ENCODE measurements at places on chromosomes 16 and 17.

DNA sequence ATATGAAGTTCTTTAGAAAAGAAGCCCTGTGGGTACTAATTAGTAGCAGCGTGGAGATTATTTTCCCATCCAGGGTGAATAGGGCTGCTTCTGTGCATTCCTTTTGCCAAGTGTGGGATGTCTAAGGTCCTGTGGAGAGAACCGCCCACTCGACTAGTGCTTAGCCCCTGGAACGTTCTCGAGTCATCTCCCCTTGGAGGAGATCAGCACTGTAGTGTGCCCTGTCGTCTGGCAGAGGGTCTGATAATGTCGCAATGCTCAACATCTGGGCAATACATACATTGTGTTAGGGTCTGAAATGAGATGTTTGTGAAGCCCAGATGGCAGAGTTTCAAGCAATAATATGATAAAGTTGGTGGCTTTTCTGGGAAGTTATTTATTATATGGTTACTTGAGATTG lies 64.8 kb downstream of the SPECC1 start:
- DNase-seq: no peak

DNA sequence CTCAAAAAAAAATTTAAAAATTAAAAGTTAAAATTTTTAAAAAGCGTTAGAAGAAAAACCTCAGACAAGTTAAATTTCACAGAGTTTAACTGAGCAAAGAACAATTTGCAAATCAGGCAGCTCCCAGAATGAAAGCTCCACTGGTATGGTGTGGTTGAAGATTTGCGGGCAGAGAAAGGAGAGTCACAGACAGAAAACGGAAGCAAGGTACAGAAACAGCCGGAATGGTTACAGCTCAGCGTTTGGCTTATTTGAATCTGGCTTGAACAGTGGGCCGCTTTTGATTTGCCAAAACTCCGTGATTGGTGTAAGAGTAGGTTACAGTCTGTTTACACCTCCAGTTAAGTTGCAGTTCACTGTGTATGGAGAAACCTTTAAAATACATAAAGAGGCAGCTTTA lies 297.1 kb downstream of the HS3ST4 start:
- DNase-seq: no peak

- DNase-seq: no peak
Measured at GRCh38 chr16:2717383-2718263, 2.4 kb downstream of the PRSS27 start.

DNA sequence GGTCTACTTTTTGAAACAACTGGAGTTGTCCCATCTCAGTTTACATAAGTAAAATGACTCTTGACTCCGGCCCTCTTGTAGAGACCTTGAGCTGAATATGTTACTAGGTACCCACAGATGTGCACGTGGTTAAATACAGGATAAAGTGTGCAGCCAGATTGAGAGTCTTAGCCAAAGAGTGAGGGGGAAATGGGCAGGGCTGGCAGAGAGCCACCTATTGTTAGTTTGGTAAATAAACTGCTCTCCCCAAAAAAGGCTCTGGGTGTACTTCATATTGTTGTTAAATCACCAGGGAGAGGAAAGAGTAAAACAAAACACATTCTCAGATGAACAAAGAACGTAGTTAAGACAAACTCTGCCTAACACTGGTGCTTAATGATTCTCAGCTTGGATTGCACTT lies 20.3 kb downstream of the G6PC1 start:
- no peak for DNase-seq

DNA sequence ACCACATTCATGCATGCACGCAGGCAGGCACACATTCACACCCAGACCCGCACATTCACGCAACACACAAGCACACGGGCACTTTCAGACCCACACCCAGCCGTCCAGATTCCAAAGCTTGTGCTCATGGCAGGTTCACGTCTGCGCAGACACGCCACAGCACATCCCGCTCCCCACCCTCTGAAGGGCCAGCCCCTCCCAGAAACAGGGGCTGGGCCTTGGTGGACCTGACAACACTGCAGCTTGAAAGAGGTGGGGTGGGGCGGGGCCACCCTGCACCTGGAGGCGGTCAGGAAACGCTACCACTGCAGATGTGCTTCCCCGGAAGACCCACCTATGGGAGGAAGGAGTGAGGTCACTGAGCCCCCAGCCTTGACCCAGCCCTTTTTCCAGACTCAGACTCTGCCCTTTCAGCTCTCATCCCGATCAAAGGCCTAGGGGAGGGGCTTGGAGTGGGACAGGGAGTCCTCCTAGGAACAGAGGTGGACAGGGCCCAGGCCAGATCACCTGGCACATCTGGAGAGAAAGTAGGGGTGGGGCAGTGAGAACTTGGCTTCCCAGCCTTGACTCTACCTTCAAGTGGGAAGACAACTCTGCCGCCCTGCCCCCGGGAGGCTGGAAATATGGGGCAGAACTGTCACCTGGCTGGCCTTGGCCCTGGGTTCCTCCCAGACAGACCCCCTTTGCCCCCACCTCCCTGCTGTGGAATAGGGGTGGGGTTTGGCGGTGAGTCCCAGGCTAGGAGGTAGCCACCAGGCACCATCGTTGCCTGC lies 11.0 kb downstream of the P3H4 start:
- no peak for DNase-seq

GRCh38 chr17:80695979-80696378 lies 151.3 kb downstream of the RPTOR start:
- no peak for DNase-seq

GRCh38 chr17:41098481-41098880 lies 539 bp upstream of the KRTAP4-8 start:
- DNase-seq: no peak

GRCh38 chr17:18270046-18270931 lies 9.8 kb downstream of the MIEF2 start:
- DNase-seq: no peak

DNA sequence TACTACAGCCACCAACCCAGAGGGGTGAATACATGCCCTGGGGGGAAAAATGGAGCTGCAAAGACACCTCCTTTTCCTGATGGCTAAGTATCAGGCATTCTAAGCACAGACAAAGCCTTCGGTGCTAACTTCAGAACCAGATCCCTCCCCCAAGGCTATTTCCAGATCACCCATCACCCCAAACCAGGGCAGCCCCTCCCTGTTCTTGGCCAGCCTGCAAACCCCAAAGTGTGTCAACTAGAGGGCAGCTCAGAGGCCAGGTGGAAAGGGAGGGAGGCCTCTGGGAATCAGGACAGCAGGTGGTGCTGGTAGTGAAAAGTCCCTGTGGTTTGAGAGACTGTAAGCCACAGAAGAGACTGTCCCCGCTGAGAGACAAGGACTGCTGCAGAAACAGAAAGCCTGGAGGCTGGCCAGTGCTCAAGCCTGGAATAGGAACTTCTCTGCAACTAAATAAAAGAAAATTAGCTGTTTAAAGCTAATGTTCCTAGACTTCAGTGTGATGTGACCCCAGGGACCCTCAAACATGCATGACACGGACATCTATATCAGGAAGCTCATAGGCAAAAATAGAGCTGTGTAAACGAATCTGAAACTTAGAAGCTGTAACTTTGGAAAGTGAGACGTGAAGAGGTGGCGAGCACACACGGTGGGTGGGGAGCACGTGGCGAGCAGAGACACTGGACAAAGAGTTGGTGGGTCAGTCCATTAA lies 9.1 kb downstream of the TUBG1 start:
- peak; percentile 81 for DNase-seq
